ENCODE measurements at places on chromosomes 6 and 20.

- DNase-seq, result no peak
These were observed 645.5 kb downstream of the GRIK2 start for GRCh38 chr6:102038964-102039363.

GRCh38 chr6:99618649-99619408, 12.2 kb downstream of the PRDM13 start:
- no peak for DNase-seq

DNA sequence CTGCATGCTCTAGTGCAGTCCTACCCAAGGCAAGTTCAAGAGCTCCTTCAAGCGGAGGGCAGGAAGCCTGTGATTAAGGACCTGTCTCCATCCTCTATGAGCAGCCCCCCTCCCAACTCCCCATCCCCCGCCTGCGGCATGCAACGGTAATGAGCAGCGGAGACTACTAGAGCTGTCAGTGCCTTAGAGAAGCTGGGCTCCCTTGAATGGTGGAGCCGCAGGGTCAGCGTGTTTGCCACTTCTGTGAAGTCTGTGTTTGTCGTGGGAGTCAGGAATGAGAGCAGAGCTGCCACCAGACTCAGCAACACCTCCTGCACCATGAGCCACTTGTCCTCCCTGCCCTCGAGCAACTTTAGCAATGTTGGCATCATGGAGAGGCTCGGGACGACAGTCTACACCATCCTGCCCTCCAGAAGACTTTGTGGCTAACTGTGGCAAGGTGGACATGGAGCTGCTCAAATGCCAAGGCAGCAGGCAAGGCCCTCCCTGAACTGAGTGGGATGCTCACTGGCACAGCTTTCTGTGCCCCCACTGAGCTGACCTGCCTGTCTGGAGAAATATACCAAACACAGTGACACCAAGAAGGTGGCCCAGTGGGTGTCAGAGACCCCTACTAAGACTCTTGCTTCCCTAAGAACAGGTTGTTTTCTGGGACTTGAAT, 23.8 kb upstream of the SYNDIG1 start:
- no peak for DNase-seq

DNA sequence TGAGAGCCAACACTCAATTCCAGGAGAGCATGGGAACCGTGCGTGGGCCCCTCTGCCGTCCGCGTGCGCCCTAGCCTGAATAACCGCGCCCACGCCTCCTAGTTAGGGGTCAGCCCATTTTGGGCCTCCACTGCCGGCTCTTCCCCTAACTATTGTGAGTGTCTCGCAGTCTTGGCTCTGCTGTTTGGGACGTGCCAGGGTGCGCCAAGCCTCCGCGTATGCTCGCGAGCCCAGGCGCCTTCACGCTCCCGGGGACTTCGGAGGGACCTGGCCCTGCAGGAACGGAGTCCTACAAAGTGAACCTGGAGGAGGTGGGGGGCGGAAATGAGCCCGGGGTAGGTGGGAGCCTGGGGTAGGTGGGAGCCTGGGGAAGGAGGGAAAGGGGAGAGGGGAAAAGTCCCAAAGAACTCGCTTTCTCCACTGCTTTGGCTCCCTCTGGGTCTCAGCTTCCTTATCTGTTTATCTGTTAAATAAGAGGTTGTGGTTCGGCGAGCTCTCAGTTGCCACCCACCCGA, 873 bp upstream of the GCM2 start:
- no peak for DNase-seq

GRCh38 chr6:139582956-139583355, 208.5 kb upstream of the CITED2 start:
- DNase-seq, result no peak

DNA sequence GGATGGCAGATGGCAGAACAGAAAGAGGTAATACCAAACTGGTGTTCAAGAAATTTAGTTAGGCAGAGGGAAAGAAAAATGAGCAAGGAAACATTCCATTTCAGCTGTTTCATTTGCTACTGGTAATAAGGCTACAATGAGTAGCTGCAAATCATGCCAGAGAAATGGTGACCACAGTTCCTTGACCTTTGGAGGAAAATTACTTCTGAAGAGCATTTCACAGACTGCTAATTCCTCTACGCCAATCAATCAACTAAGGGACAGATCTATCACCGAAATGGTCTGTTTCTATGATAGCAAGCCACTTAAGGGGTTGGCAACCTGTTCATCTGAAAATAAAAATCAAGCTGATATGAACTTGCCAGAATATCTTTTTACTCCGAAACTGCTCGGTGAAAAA, 119.5 kb downstream of the PTPRK start:
- DNase-seq, result no peak

Measured in activated CD4-positive, alpha-beta memory T cell treated with anti-CD3 and anti-CD28 coated beads, Interleukin-2, amount 10 ng/mL, durations not matched to agents 7 days and 5 days (primary cell).